ENCODE measurements at places on chromosomes 6 and 20.

GRCh38 chr6:150940941-150941340, 75.4 kb downstream of the MTHFD1L start:
- no peak for DNase-seq

DNA sequence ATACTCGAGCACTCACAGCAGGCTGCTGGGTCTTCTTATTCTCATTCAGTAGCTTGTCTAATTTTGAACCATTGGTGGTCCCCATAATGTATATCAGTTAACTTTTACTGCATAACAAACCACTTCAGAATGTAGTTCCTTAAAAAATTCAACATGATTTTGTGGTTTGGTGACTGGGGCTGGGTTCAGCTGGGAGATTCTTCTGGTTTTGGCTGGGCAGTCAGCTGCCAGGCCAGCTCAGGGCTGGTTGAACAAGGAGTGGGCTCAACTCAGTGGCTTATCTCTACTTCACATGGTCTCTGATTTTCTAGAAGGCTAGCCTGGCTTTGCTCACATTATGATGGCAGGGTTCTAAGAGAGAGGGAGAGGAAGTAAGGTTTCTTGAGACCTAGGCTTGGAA, 292.4 kb upstream of the CHD6 start:
- no peak for DNase-seq

- DNase-seq, result no peak
Measured at GRCh38 chr20:23180451-23180921, 94.4 kb upstream of the CD93 start.

GRCh38 chr6:139635401-139636130, 261.1 kb upstream of the CITED2 start:
- DNase-seq, result no peak

DNA sequence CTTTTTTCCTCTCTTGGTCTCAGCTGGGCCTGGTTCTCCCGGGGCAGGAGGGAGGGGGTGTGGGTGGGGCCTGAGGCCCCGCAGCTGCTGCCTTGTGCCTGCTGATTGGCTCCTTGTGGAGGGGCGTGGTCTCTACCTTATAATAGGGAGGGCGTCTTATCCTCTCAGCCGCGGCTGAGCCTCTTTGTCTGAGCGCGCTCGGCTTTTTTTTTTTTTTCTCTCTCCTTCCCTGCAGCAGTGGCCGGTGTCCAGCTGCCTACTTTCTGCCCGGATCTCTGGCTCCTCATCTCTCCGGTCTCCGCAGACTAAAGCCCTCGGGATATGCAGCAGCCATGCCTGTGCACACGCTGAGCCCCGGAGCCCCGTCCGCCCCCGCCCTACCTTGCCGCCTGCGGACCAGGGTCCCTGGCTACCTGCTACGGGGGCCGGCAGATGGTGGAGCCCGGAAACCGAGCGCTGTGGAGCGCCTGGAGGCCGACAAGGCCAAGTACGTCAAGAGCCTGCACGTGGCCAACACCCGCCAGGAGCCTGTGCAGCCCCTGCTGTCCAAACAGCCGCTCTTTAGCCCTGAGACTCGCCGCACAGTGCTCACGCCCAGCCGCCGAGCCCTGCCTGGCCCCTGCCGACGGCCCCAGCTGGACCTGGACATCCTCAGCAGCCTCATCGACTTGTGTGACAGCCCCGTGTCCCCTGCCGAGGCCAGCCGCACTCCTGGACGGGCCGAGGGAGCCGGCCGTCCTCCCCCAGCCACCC, 11.1 kb downstream of the FAM110A start:
- peak; percentile 81 for DNase-seq

DNA sequence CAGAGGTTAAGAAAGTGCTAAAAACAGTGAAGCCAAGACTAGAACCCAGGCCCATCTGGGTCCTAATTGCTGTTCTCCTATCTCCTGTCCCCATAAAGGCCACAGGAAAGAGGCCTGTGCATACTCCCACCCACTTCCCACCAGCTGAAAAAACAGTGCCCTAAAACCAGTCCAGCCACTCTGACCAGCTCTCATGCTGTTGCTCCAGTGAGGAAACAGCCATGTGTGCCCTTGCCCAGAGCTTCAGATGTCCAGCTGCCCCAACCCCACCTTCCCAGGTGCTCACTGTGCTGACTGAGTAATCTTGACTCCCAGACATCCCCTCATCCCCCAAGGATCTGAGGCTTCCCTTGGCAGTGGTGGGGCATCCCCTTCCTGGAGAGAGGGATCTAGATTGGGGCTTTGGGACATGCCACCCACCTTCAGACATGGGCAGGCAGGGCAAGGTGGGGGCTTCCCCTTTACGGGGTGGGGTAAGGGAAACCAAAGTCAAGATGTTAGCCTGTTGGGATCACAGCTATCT, 28.7 kb downstream of the KCNK5 start:
- no peak for DNase-seq

DNA sequence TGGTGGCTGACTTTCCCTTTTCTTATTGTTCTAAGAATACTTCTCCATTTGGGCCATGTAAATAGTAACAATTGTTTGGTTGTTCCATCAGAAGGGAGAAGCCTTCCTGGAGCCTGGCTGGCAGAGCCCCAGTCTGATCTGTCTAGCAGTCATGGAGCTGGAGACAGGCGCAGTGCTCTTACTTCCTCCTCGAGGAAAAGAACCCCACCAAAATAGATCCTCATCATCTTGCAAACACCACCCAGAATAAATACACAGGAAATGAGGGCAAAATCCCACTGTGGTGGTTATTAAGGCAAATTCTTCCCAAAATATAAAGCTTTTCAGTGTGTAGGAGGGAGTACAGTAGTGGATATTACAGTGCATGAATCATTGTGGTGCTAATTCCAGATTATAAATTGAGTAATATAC, 195.1 kb upstream of the SGK1 start:
- no peak for DNase-seq

GRCh38 chr6:7391151-7391550, 1.5 kb downstream of the RIOK1 start:
- no peak for DNase-seq

DNA sequence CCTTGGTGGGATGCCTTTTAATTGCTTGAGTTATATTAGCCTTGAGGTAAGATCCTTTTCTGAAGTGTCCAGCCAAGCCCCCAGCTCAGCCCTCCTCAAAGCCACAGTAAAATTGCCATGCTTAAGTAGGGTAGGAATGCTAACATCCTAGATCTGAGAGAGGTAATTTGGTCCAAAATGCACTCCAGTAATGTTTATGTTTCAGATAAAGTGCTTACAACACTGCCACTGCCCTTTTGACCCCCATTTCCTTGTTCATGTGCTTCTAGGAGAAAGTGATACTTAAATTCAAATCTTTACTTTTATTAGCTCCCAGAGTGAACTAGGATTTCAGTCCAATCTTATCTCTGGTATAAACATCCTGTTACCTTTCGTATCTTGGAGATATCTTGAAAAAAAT, 318.0 kb downstream of the BMP2 start:
- DNase-seq, result no peak

DNA sequence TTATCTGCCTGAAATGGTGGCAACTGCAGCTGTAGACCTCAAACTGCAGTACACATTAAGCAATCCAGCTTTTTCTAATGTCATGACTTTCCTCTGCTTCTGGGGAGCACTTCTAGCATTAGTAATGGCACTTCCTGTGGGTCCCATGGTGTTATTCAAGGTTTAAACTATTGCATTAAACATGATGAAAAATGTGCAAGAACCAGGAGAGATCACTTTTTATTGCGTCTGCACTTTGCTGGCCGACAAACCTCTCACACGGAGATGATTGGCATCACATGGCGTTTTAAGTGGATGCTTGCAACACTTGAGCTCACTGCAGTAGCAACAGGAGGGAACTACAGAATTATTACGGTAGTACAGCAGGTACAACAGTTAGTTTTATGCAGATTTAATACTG, 148.4 kb downstream of the HIVEP2 start:
- DNase-seq, result no peak

GRCh38 chr6:46979206-46979605, 57.5 kb upstream of the ADGRF5 start:
- DNase-seq, result no peak

GRCh38 chr20:17935186-17935585, 33.4 kb downstream of the SNX5 start:
- no peak for DNase-seq

GRCh38 chr6:163354085-163354484, 60.4 kb upstream of the QKI start:
- DNase-seq, result no peak

DNA sequence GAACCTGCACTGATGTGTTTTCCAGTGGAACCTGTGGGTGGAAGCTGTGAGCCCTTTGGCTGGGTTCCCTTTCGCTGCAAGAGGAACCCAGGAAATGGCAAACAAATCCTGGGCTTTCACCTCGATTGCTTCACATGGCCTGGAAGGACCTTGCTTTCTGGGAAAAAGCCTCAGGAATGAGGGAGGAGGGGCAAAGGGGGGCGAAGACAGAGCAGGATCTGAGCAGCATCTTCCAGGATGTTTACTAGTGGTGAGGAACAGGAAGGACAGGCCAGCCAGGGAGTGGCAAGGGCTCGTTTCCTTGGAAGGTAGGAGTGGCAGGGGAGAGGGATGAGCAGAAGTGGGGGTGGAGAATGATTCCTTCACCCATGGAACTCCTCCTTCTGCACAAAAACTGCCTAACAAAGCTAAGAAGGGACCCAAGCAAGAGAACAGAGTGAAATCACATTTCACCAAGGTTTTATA, 5.9 kb downstream of the SLC2A10 start:
- no peak for DNase-seq

DNA sequence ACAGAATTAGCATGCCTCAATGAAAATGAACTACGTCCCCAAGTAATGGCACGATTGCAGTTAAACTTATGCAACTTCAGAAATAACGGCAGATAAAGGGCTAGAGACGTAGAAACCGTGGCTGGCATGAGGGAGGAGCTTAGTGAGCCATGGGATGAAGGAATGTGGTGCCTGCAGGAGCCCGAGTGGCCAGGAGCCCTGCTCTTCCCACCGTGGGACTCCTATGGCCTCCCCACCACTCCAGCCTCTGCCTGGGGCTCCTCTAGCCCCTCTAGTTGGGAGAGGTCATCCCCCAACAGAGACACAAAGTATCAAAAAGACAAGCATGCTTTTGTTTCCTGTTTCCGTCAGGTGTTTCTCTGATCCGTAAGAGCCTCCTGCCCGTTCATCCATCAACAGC, 75.1 kb upstream of the BHLHE23 start:
- DNase-seq, result no peak

- DNase-seq, result no peak
Measured at GRCh38 chr6:72286911-72287311, 335.0 kb upstream of the KCNQ5 start.

DNA sequence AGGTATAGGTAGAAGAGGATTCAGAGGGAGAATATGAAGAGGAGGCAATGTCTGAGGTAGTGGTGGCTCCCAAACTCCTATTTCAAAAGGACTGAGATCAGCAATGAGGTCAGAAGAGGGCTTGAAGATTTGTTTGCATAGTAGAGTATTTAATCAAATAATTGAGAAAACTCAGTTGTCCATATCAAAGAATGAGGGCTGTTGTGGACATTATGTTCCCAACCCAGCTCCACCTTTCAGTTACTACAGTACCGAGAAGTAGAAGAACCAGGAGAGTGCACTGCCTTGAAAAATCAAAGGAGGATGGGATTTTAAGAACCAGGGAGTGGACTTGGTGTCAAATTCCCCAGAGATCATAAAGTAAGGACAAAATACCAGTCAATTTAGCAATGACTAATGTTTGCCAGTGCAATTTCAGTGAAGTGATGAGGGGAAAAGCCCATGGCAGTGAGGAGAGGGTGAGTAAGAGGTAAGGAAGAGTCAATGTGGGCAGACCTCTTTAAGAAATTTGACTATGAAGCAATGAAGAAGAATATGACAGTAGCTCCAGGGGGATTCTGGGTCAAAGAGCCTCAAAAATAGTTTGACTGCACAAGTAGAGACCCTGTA, 382.4 kb downstream of the PKHD1 start:
- no peak for DNase-seq

DNA sequence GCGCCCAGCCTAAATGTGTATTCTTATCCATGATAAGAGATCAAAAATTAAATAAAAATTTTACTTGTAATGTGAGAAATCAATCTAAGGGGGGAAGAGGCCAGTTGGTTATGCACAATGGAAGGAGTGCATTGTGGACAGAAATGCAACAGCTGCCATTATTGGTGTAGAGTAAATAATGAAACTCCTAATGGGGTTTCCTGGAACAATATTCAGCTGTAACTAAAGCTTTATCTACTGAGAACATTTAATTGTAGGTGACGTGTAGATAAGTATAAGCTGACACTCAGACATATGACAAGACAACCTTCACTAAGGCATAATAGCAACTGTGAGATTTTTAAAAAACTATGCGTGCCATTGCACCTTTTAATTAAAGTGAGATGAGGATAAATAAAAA, 71.4 kb downstream of the CEP57L1 start:
- DNase-seq, result no peak
